ENCODE measurements at places on chromosomes 11 and 22. TPM values are rescaled to one million over a fixed set of nuclear protein-coding genes. Genes with fewer than 3 reads are reported as not detected.

GSTT2B gene
- 3.2 TPM for total RNA-seq

- peak; percentile 76 for DNase-seq
Measured at GRCh38 chr11:61797263-61797944, 4.7 kb downstream of the FEN1 start.

GRCh38 chr11:129705341-129705740, 110.3 kb upstream of the TMEM45B start:
- DNase-seq = no peak

DNA sequence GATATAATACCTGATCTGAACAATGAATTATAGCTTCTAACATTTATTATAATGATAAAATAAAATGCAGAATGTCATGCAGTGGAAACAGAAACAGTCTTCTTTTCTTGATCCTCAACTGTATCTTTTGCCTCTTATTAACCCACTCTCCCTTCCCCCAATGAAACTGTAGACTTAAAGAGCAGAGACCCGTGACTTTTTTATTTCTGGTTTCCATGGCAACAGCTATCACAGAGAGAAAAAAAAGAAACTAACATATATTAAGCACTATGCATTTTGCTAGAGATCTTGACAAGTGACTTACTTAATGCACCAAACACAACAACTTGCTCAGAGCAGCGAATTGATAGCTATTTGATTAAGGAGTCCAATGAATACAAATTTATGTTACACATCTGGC, 69.3 kb downstream of the RAB38 start:
- DNase-seq = no peak

DNA sequence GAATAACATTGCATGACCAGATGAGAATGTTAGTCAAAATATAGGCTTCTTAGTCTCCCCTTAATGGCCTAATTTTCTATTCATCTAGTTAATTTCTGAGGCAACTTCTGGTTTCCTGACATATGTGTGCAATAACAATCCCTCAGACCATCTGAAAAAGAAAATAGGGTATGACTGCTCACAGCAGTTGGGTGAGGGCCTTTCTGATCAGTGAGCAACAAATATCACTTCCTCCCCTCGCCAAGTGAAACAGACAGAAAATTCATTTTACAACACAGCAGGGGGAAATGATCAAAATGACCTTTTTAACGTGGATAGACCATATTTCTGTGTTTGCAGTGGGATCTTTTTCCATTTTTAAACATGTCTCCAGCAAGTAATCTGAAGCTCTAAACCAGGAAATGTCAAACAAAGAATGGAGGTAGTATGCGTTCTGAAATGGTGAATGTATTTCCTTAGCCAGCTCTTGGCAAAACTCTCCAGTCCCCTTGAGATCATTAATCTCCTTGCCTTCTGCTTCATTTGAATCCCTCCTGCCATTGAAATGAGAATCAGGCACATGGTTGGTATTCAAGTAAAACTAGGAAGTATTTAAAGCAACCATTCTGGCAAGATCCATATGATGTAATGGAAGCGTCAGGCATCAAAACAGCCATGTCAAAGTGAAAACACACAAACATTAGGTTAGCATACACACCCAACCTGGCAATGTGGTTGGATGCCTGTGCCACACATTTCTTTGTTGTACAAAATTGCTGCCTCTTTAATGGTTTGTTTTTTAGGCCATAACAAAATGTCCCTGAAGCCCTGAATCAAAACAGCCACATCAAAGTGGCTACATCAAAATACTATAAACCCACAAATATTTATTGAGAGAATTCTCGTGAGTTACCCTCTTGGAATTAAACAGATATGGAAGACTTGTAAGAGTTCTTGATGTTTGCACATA, 100.1 kb downstream of the SLC1A2 start:
- DNase-seq = no peak

Measured in spleen (tissue), 13 donors.